ENCODE measurements at places on chromosomes 3 and 15.

DNA sequence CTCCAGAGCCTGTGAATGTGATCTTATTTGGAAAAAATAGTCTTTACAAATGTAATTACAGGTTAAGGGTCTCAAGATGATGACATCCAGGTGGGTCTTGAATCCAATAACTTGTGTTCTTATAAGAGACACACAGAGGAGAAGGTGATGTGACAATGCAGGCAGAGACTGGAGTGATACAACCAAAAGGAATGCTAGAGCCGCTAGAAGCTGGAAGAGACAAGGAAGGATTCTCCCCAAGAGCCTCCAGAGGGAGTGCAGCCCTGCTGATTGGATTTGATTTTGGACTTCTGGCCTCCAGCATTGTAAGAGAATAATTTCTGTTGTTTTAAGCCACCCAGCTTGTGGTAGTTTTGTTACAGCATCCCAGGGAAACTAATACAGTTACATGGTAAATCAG is 9.7 kb downstream of the MYH15 start:
- no peak for DNase-seq

DNA sequence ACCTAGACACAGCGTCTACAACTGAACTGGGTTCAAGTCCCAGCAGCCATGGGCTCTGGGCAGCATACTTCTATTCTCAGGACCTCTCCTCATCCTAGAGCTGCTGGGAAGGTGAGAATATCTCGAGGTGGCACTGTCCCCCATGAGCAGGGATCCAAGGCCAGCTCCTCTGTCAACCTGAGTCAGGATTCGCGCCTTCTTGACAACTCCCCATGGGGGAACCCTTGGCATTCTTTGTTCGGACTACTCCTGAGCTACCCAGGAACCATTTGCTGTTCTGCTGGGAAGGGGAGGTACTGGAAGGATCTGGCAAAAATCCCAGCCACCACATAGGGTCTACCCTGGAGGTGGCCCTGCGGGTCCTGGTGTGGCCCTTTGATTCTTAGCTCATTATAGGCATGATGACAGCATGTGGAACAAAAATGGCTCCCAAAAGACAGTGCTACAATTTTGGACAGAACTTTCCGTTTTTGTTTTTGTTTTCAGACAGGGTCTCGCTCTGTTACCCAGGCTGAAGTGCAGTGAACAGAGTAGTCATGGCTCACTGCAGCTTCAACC is 22.3 kb downstream of the PLXNB1 start:
- DNase-seq, result no peak

- peak; percentile 91 for DNase-seq
Measured at GRCh38 chr3:177440456-177441104, 243.3 kb upstream of the TBL1XR1 start.

DNA sequence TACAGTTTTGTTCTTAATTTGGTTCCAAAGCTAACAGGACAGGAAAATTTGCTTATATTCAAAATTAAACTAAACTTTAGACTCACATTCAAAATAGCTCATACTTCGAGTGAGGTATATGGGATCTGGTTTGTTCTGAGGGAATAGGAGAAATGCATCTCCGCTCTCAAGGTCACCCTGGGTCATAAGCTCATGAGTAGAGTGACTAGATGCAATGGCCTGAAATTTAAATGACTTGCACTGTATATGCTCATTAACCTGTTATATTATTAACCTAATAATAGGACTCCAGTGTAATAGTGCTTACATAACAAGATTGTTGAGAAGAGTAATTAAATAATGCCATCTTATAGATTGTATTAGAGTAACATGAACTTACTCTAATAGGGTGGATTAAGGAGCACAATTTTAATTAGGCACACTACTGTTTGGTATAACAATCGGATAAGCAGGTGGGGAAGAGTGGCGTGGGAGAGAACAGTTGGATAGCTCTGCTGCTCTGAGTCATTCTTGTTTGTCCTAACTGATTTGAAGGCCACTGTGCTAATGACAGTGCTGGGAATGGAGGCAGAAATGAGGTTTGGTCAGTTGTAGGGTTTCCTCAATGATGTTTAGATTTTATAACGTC is 5.2 kb downstream of the NKTR start:
- DNase-seq, result no peak

GRCh38 chr3:138774529-138775253 is 60.0 kb downstream of the PIK3CB start:
- DNase-seq, result peak; percentile 98

- no peak for DNase-seq
Measured at GRCh38 chr15:83178869-83179325, 28.7 kb downstream of the HDGFL3 start.

DNA sequence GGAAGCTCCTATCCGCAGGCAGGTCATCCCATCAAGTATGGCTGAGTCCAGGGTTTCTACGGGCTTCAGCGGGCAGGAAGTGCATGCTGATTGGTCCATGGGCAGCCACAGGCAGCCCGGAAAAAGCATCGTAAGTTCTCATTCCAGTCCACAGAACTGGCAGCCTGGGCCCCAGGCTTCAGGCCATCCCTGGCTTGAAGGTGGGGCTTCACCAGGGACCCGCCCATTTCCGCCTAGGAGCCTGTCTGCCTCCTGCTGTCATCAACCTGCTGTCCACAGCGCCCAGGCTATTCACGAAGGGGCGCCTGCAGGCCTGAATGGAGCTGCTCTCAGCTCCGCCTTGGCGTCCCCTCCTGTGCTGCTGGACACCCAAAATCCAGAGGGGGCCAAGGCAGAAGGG is 13.9 kb downstream of the PCYT1A start:
- DNase-seq, result no peak

DNA sequence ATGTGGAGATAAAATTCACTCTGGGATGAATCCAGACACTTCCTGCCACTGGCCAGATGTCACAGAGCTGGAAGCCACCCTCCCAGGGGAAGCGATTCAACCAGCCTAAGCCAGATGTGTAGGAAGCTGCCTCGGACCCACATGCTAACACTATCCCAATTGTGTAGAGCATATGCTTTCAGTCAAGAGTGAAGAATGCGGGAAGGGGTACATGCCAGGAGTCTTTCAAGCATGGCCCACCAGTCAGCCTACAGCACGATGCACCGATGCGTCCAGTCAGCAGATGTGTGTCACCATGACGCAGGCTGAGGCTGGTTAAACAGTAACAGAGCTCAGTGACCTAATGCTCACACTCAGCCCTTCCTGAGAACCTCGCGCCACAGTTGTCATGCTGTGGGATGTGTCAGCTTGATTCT is 38.8 kb upstream of the BNC1 start:
- no peak for DNase-seq

- peak; percentile 23 for DNase-seq
Measured at GRCh38 chr15:40265355-40265754, 17.5 kb downstream of the ANKRD63 start.

GRCh38 chr3:11565492-11565891 is 78.2 kb downstream of the VGLL4 start:
- no peak for DNase-seq

All from NCI-H2171 treated with DMSO at 0.1 percent for 48 hours (cell line).